ENCODE measurements at places on chromosomes 3 and 15. TPM values are rescaled to one million over a fixed set of nuclear protein-coding genes. Genes with fewer than 3 reads are reported as not detected.

The FHIT gene
- total RNA-seq, result 2.2 TPM

The FAM174B gene
- 30.2 TPM for total RNA-seq

The TTC23 gene
- total RNA-seq, result 18.6 TPM

The PLA2G4D gene
- total RNA-seq, result not detected

The PCYT1A gene
- total RNA-seq, result 65.5 TPM
